ENCODE measurements at places on chromosomes 5 and 9.

DNA sequence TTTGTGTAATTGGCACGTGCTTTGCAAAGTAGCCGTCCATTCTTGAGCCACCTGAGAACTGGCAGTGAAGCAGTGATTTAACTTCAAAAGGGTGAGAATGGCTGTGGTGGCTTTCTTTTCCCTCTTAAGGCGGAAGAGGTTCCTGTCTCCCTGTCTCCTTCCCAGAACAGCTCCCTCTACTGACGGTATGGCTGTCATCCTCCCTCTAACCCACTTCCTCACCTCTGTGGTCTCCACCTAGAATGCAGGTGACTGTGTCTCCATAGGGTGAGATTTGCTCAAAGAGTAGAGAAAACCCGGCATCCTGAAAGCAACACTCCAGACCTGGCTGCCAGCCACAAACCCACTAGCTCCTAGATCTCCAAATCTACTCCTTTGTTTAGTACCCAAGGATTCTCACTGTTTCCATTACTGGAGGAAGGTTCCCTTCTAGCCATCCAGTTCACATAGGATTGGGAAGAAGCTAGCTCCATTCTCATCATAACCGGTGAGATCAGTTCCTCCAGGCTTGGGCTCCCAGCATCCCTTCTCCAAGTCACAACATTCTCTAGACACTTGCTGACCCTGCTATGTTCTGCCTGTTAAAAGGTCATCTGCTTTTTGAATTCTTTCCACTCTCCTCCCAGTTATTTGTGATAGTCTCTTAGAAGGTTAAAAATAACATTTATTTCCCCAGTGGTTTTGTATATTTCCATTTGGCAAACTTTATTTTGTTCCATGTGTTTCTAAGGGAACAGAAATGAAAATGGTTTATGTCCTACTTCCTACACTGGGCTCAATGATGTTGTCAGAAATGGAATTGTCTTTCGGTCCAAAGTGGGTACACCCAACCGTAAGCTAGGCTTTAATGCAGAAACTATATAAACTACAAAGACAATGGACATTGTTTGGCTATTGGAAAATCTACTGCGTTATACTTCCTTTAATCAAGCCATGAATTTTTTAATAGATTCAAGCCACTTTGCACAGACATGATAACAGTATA lies 269.4 kb downstream of the CWC27 start:
- DNase-seq, result no peak

DNA sequence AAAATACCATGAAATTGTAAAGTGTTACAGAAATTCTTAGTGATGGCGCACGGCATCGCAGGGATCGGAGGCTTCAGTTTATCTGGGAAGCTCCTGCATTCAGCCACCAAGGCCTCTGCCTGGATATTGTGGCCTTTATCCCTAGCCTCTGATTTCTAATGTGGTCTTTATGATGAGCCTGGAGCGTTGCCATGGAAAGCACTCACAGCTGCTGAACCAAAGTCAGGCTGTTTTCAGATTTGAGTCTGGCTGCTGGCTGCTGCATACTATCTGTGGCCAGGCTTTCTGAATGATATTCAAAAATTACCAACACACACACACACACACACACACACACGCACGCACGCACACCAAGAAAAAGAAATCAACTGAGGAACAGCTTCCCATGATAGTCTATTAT lies 101.1 kb upstream of the ZNF366 start:
- no peak for DNase-seq

GRCh38 chr5:160923936-160924710 lies 72.1 kb upstream of the ATP10B start:
- DNase-seq, result no peak

- DNase-seq, result no peak
These were observed 20.6 kb upstream of the SV2C start for GRCh38 chr5:76062502-76063041.

DNA sequence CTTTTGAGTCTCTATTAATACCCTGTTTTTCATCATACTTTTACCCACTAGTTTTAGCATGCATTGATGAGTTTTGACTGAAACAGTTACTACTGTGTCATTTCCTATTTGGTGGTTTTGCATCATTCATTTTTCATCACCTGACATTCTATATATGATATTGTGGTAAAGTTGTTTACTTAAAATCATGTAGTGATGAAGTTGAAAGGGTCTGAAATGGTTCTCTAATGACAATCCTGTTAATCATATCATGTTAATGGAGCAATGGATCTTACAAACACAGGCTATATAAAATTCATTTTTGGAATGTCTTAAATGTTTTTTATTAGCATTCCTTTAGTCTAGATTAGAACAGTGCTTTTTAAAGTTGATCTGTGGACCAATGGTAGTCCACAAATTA lies 84.1 kb downstream of the ERBIN start:
- no peak for DNase-seq

DNA sequence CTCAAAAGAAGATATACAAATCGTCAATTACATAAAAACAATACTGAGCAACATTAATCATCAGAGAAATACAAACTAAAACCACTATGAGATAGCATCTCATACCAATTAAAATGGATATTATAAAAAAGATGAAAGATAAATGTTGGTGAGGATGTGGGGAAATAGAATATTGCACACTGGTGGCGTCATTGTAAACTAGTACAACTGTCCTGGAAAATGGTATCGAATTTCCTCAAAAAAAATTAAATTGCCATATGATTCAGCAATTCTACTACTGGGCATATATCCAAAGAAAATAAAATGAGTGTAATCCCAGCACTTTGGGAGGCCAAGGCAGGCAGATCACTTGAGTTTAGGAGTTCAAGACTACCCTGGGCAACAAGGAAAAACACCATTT lies 326.0 kb upstream of the FTMT start:
- no peak for DNase-seq

- DNase-seq, result peak; percentile 35
These were observed 124.3 kb downstream of the MRPS30 start for GRCh38 chr5:44932922-44933585.

GRCh38 chr5:122611406-122611805 lies 163.5 kb upstream of the SNX2 start:
- no peak for DNase-seq

DNA sequence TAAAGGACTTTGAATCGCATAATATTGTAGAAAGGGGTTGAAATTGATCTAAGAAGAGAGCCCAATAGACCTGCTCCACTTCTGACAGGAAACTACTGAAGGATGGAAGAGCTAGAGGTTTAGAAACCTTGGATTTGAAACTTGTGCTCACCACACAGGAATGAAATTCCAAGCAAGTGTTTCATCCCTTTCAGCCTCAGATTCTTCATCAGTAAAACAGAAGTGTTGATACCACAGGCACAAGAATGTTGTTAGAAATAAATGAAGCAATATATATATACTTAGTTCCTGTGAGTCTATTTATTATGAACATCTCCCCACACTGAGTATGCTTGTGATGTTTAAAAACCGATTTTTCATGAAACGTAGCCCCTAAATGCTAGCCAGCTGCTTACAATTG lies 43.8 kb downstream of the PRRC1 start:
- DNase-seq, result no peak

DNA sequence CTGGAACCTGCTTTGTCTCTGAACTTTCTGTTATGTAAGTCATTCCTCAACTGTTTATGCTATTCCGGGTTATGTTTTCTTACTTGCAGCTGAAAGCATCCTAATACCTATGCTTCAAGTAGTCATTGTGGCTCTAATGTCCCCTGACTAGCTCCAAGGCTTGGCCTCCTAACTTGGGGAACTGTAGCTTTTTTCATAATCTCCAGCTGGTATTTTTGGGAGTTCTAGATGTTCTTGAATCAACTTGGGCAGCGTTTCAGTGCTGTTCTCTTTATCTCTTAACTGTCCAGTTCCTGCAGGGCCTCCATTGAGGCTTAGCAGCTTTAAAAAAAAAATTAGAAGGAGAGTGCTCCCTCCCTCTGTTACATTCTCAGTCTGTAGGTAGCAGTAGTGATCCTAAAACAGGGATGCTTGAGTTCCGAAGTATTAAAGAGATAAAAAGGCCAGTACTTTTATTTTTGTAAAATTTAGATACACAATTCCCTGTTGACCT lies 100.0 kb upstream of the ACTBL2 start:
- no peak for DNase-seq

DNA sequence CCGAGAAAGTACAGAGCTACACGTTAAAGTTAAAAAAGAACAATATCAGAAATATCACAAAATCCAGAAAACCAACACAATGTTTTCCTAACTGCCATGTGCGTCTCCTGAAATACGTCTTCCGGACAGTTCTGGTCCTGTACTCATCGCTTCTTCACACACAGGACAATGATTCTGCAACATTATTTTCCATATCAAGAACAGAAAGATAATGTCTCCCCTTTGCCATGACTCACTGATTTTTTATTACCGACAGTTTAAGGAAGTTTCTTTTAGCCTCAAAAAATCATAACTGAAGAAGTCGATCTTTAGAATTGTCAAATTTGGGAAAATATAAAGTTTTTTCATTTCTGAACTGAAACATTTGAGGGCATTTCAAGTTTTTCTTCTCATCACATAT lies 2.5 kb downstream of the TBC1D9B start:
- DNase-seq, result no peak

GRCh38 chr5:16857635-16858034 lies 78.5 kb downstream of the MYO10 start:
- DNase-seq, result no peak

DNA sequence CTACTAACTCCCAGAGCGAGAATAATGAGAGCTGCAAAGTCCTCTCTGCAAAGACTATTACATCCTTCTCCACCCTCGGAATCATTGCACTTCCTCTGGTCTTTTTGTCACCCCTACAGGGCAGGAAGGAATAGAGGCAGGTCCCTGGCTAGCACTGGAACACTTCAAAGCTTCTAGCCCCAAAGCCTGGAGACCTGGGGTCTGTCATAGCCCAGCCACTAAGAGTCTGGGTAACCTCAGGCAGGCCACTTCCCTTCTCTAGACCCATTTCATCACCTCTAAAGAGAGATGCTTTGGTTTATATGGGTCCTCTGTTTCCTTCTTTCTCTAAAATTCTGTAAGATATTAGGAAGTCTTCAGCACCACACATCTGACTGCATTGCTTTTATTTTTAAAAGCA lies 6.7 kb downstream of the ADRB2 start:
- no peak for DNase-seq

GRCh38 chr9:26462751-26463150 lies 429.9 kb downstream of the CAAP1 start:
- no peak for DNase-seq

DNA sequence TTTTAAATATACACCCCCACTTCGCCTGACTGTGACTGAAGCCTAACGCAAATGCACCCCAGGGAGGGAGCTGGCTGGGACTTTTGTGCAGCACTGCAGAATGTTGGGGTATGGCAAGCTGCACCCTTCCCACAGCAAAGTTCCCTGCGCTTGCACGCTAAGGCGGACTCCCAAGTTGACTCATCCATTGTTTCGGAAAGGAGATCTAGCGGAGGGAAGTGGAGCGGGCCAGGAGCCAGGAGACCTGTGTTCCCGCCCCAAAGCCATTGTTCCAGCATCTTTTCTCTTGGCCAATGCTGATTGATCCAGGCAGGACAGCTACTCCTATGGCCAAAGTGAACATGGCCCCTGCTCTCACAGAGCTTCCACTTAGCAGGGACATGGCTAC lies 202.9 kb downstream of the AOPEP start:
- DNase-seq, result no peak

GRCh38 chr5:20618340-20618739 lies 630.3 kb upstream of the CDH18 start:
- no peak for DNase-seq

DNA sequence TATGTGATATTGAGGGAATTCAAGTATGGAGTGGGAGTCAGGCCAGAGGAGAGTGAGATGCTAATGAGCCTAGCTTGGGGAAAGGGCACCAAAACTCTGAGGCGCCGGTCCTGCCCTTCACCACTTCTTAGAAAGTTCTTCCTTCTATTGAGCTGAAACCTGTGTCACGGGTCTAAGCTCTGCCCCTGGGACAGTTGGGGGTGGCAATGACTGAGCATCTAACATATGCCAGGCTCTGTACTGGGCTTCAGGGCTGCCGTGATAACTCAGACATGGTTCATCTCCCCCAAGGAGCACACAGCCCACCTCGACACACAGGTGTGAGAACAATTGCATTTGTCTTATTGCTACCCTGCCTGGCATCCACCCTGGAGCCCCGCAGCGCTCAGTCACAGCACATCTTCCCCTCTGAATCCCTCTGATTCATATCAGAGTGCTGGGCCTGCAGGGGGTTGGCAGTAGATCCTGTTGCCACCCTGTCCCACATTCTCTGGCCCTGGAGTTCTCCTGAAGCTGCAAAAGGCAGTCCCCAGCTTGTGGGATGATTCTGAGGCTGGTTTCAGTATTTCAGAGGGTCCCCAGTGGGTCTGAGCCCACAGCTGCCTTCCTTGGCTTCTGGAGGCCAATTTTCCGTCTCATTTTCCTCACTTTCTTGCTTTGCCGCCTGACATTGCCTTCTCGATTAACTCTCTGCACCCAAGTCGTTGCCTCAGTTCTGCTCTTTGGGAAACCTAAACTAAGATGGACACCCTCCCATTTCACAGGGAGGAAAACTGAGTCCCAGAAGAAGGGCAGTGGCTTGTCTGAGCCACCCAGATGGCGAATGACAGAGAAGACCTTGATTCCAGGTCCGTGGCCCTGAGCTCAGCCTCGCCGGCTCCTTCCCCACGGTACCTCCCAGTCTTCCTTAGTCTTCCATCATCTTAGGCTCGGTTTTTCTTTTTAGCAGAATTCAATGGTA lies 42.5 kb downstream of the ALG2 start:
- DNase-seq, result no peak

GRCh38 chr5:115360046-115360685 lies 63.7 kb upstream of the CCDC112 start:
- no peak for DNase-seq

DNA sequence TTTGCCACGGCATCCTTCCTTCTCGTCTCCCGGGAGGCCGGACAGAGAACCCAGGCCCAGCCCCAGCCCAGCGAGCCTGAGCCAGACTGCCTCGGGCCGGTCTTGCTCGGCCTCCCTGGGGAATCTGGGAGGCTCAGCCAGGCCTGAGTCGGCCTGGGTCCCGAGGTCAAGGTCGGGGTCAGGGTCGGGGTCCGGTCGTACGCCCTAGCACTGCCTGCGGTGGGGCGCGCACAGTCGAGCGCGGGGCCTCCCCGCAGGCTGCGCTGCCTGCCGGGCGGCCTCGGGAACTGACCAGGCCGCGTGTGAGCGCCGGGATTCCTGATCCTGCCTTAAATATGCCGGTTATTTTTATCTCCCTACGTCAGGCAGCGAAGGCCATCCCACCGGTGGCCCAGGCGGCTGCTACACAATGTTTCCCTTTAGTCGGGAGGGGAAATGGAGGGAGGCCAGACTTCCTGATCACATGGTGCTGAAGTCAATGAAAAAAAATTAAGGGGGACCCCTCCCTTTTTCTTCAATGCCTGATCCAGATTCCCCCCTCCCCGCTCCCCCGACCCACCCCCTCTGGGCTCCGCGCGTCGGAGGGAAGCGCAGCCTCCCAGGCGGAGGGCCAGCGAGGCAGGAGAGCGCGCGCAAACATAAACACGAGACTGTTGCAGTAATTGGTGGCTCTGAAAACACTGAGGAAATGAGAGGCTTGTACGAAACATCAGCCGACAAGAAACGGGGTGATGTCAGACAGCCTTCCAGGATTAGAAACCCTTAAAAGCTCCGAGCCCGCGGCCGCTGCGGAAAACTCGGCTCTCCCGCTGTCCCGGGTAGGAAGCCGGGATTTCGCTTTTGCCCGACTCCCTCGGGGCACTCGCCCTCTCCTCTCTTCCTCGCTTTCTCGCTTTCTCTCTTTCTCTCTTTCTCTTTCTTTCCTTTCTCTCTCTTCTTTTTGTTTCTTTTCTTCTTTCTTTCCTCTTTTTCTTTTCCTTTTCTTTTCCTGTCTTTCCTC lies 148.2 kb upstream of the KLF4 start:
- peak; percentile 42 for DNase-seq

GRCh38 chr5:168443950-168444700 lies 42.1 kb upstream of the RARS1 start:
- no peak for DNase-seq

All from GM10248 (cell line).